Glutamatergic neuron (in vitro differentiated cells): ENCODE measurements at places on chromosomes 1 and 21.

DNA sequence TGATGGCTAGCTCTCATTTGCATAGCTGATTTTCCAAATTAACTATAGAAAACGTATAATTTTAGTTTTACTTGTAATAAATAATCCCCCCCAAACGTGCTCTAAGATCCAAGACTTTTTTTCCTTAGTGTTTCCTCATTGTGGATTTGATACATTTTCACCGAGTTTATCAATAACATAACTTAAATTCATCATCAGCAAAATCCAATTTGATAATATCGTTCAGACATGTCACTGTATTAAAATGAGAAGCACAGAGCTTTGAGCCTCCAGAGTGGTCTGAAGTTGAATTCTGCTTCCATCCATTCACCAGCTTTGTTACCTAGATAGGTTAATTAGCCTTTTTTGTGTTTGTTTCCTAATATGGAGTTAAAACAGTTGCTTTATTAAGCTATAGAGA lies 51.7 kb downstream of the IVNS1ABP start:
- DNase-seq = no peak

- DNase-seq = no peak
Observed at GRCh38 chr1:113551728-113552127, 161.4 kb downstream of the MAGI3 start.

- DNase-seq = no peak
Observed at GRCh38 chr21:31614705-31615104, 44.8 kb upstream of the SOD1 start.

GRCh38 chr1:190474650-190475211 lies 2.9 kb downstream of the BRINP3 start:
- no peak for DNase-seq

DNA sequence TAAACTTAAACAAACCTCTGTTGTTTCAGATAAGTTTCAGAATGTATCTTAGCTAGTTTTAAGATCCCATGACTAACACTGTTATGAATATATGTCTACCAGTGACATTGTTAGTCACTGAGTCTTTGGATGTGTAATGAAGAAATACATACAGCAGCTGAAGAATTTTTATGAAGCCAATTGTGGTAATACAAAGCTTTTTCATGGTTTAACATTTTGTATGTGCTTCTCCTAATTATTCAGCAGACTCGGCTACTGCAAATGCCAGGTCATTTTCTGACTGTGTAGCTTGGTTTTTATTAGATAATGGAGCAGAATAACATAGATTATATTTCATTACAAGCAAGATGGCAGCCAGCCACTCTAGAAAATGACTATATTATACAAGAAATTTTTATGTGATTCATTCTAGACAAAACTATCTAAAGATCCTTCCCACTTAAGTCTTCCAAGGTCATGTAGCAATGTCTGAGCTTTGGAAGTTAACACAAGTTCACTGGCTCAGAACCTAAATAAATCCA lies 147.8 kb downstream of the TNFSF18 start:
- no peak for DNase-seq

DNA sequence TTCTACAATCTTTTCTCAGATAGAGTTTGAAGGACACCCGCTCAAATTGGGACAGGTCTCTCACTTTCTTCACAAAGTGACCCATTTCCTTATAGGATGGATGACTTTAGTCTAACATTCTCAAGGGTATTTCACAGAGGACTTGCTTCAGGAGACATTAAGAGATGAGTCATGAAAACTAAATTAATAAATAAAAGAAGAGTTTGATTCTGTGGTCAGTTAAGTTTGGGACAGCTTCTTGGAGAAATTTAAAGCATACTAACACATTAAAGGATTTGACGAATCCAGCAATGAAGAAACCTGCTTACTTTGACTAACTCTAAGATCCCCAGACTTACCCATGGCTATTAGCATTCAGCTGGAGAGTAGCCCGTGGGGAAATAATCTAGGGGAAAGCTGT lies 95.6 kb upstream of the RAB3GAP2 start:
- no peak for DNase-seq

DNA sequence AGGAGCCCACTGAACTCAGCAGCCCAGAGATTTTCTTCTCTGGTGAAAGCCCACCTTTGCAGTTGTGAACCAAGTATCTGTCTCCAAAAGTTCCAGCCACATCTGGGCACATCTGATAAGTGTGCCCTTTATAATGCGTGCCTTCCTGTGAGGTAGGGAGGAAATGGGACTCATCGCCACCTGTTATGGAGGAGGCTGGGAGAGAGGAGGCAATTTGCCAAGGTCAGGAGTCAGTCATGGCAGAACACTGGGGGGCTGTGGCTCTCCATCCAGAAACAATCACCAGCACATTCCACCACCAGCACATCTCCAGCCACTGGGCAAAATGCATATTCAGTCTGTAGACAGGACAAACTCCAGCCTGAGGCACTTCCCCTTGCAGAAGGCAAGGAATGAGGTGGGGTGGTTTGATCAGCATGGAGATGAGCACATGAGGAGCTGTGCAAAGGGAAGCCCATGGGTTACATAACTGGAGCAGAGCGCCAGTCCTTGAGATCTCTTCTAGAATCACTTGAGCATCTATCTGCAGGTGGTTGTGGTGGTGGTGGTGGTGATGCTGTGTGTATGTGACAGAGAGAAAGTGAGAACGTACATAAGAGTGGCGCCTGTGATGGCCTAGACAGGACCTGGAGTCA lies 15.0 kb upstream of the LEMD1 start:
- no peak for DNase-seq

GRCh38 chr1:153127296-153127695 lies 14.0 kb upstream of the SPRR2F start:
- no peak for DNase-seq

GRCh38 chr1:232278925-232279324 lies 351.0 kb downstream of the SIPA1L2 start:
- no peak for DNase-seq

GRCh38 chr1:90558126-90558525 lies 159.0 kb downstream of the BARHL2 start:
- no peak for DNase-seq

GRCh38 chr21:34598931-34599400 lies 15.9 kb downstream of the RCAN1 start:
- no peak for DNase-seq

GRCh38 chr21:41251961-41252642 lies 64.5 kb upstream of the FAM3B start:
- no peak for DNase-seq

DNA sequence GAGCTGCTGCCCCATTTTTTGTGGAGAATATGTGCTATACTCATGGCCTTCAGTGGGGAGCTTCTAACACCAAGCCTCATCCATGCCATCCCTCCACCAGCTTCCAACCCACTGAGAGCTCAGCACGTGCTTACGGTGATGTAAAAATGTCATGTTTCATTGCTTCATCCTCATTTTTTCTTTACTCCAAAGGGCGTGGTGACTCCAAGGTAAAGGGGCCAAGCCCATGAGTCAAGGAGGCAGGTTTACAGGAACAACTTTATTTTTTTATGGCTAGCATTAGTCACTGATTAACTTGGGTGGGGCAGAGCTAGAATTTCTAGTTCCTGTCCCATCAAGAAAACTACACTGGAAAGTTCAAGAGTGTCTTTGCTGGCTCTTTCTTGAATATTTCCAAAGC lies at the start of gene C1orf226:
TSS of gene C1orf226 (plus strand) at position 346 of the 400 bp plus-strand sequence. CDS start 174 bp downstream, outside the sequence.
- no peak for DNase-seq

DNA sequence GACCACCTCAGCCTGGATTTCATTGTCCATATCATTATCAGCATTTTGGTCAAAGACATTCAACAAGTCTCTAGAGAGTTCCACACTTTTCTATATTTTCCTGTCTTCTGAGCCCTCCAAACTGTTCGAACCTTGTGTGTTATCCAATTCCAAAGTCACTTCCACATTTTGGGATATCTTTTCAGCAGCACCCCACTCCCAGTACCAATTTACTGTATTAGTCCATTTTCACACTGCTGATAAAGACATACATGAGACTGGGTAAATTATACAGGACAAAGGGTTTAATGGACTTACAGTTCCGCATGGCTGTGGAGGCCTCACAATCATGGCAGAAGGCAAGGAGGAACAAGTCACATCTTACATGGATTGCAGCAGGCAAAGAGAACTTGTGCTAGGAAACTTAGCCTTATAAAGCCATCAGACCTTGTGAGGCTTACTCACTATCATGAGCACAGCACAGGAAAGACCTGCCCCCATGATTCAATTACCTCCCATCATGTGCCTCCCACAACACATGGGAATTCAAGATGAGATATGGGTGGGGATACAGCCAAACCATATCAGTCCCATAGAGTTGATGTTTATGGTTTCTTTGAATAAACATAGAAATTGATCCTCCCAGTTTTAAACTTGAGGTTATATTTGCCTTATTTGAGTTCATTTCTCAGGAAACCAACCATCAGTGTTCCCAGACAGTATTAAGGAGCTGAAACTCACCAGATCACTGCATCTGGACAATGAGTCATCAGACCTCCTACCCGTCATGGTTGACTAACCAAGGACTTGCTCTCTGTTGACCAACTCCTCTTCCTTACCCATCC lies 322.7 kb upstream of the DUSP10 start:
- DNase-seq = no peak

DNA sequence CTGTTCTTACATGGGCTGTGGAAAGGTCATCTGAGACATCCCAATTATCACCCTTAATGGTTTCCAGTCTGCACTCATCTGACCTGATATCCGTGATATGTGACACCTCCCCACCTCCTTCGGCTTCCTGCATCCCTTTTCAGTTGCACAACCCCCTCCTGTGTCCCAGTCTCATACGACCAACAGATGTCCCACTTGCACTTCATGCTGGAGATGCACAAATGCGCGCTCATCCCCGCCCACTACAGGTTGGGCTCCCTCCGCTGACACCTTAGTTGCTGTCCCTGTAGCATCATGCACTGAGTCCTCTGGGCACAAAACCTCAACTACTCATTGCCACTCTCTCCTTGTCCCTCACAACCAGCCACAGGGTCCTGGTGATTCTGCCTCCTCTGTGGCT lies 94.4 kb downstream of the MIS18A start:
- no peak for DNase-seq

- no peak for DNase-seq
Observed at GRCh38 chr1:85465099-85465785, at the start of gene DDAH1. Gene DDAH1, minus strand, starts transcription at chr1:85465159. Its CDS starts 114 bp downstream, at chr1:85465045.

DNA sequence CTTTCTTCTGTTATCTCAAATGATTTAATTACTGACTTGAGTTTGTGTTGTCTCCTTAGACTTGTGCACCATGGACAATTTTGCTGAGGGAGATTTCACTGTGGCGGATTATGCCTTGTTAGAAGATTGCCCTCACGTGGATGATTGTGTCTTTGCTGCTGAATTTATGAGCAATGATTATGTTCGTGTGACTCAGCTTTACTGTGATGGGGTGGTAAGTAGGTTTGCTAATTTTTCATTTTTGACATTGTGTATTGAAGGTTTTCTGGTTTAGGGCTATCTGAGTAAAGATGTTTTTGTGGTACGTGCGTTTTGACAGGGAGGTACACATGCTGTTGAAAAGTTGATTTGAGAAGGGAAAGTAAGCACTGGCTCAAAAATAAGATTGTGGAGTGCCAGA lies 14.1 kb downstream of the TTC3 start:
- no peak for DNase-seq

GRCh38 chr1:183330335-183330734 lies 87.8 kb downstream of the NMNAT2 start:
- no peak for DNase-seq

DNA sequence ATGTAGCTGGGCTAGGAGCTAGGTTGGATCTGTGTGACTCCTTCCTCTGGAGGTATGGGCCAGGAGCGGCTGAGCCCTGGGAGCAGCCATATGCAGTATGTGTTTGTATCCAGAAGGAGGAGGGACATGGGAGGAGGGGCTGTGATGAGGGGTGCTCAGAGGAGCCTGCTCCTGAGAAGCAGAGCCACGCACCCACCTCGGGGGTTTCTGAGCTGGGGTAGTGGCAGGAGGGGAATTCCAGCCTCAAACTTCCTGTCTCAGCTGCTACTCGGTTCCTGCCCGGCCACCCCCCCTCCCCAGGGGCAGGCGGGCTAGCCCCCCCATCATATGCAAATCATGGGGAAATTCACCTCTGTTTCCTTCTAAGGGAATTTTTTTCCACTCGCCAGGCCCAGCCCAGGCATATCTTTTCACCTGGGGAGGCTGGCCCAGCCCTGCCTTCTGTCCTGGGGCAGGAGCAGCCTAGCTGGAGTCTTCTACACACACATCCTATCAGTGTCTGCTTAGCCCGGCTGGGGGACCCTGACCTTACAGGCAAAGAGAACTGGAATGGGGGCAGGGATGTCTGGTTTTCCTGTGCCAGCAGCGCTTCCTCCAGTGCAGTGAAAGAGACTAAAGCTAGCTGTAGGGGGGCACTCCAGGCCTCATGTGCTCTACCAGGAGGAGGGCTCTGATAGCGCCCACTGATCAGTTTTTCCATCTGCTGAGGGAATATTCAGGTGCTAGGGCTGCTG lies 3.0 kb downstream of the ZC3H12A start:
- peak; percentile 54 for DNase-seq

DNA sequence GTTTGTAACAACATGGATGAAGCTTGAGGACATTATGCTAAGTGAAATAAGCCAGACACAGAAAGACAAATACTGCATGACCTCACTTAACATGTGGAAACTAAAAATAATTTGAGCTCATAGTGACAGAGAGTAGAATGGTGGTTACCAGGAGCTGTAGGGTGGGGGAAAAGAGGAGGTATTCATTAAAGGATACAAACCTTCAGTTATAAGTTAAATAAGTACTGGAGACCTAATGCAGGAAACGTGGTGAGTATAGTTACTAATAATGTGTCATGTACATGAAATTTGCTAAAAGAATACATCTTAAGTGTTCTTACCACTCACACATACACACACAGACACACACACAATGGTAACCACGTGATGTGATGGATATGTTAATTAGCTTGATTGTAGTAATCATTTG lies 86.7 kb downstream of the NGF start:
- no peak for DNase-seq

DNA sequence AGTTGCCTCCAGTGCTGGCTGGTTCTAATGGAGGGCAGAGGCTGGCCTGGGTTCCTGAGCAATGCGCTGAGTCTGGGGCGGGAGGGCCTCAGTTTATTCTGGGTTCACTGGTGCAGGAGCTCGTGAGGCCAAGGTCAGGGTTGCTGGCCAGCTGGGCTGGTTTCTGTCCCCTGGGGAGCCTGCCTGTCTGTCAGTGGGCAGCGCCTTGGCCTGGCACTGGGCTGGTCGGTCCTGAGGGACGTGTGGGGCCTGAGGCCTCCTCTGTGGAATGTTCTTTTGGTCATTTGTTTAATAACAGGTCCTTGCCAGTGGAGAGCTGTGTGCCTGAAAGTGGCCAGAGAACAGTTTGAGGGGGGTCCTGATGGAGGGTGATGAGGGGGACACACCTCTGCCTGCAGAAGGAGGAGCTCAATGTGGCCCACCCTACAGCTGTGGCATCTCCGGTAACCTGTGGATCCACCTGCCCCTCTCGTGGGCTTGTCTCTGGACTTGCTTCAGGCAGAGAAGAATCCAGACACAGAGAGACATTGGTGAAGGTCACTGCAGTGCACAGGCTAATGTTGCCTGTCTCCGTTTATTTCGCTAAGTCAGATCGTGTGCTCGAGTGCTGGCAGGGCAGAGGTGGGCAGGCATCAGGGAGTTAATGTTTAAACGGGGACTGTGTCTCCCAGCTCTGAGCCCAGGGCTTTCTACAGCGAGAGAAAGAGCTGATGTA lies 34.6 kb downstream of the COQ8A start:
- no peak for DNase-seq

- DNase-seq = no peak
Observed at GRCh38 chr1:167106119-167106461, 12.2 kb downstream of the STYXL2 start.

GRCh38 chr1:1599030-1599934 lies 653 bp downstream of the FNDC10 start:
- peak; percentile 67 for DNase-seq

- DNase-seq = no peak
Observed at GRCh38 chr1:165162671-165163241, 193.8 kb downstream of the LMX1A start.

- no peak for DNase-seq
Observed at GRCh38 chr1:234755449-234755863, 145.5 kb upstream of the IRF2BP2 start.
